ENCODE measurements at places on chromosomes 13 and 19.

DNA sequence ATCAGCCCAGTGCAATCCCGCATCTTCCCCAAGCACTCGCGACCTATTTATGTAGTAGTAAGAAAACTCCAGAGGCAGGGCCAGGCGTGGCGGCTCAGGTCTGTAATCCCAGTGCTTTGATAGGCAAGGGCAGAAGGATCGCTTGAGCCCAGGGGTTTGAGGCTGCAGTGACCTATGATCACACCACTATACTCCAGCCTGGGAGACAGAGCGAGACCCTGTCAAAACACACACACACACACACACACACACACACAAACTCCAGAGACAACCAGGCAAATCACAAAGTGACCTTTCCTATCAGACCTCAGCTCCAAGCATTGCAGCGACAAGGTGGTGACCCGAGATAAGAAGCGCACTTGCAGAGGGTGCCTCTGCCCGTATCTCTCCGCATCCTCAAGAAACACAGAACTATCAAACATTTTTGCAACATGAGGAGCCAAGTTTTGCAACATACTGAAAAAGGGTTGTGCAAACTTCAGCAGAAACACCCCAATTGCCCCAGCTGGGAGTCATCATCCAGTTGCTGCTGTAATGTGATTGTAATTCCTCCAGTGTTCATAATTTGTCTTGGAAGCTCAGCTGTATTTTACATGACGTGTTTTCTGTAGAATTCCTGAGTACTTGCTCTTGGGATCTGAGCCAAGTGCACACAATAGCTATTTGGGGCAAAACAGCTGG, 8.7 kb upstream of the KLF2 start:
- no peak for ATAC-seq

- peak; percentile 88 for ATAC-seq
These were observed at the start of gene ZFP30 for GRCh38 chr19:37655301-37655688. ZFP30 (minus strand) TSS chr19:37655465; CDS start chr19:37647822, 7,643 bp downstream.

- ATAC-seq = peak; percentile 100
These were observed 220.9 kb downstream of the FOXO1 start for GRCh38 chr13:40445557-40445990.

DNA sequence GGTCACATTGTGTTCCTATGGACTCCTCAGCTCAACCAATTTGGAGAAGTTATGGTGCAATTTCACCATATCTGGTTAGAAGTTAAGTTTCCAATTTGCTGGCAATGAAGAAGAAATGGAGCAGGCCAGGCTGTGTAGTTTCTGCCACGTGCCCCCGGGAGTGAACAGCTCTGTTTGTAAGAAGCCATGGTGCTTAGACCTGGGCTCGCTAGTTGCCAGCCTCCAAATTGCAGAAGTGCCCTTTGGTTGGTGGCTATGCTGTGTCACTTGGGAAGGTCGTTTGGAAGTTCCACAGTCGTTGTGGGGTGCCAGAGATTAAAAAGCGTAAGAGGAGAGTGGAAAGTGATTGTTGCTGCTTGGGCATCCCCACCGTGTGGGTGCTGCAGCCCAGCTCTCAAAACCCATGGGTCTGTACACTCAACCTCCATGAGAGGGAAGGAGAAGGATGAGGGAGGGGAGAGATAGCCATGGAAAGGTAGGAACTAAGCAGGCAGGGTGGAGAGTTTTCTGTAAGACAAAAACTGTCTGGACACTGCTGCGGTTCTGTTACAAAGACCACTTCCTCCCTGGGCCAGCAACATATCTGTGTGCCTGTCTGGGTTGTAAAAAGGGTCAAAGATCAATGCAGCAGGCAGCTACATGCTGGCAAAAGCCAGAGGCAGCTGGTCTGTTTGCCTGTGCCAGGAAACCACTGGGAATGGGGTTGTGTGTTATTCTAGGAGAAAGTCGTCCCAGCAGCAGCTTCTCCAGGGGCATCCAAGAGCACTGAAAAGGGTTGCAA, 10.8 kb downstream of the ALOX5AP start:
- ATAC-seq = no peak

- no peak for ATAC-seq
These were observed 22.0 kb downstream of the SIN3B start for GRCh38 chr19:16851031-16851712.

- no peak for ATAC-seq
These were observed 37.8 kb upstream of the POP4 start for GRCh38 chr19:29568036-29569025.

DNA sequence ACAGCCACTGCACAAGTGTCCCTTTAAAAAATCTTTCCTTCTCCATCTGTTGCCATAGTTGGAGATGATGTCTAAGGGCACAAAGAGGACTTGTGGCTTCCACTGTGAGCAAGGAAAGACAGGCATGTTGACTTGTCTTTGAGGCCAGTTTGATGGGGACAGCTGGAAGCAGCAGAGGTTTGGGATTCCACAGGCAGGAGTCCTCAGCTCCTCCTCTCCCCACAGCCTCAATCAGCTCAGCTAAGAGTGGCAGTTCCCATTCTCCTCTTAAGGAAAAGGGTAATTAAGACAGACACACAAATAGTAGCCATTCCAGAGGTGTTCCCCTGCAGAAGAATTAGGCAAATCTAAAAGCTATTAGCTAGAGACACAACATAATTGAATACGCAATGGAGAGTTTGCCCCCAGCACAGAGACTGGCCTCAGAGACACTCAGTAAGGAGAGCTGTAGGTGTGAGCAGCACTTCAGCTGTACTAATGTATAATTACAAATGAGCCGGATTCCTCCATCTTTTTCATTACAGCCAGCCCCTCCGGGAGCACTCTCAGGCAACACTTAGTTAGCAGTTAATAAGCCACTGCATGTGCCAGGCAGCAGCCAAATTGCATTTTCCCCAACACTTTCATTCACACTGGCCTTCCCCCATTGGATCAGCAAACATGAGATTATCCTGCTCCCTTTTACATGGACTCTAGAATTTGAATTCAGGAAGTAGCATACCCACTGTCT, 434.0 kb downstream of the FOXO1 start:
- ATAC-seq = no peak

GRCh38 chr19:31074199-31075125, 274.8 kb downstream of the TSHZ3 start:
- no peak for ATAC-seq

GRCh38 chr13:23760000-23760399, 129.2 kb downstream of the MIPEP start:
- ATAC-seq = no peak

GRCh38 chr13:78608252-78608687, 4.9 kb upstream of the POU4F1 start:
- no peak for ATAC-seq

DNA sequence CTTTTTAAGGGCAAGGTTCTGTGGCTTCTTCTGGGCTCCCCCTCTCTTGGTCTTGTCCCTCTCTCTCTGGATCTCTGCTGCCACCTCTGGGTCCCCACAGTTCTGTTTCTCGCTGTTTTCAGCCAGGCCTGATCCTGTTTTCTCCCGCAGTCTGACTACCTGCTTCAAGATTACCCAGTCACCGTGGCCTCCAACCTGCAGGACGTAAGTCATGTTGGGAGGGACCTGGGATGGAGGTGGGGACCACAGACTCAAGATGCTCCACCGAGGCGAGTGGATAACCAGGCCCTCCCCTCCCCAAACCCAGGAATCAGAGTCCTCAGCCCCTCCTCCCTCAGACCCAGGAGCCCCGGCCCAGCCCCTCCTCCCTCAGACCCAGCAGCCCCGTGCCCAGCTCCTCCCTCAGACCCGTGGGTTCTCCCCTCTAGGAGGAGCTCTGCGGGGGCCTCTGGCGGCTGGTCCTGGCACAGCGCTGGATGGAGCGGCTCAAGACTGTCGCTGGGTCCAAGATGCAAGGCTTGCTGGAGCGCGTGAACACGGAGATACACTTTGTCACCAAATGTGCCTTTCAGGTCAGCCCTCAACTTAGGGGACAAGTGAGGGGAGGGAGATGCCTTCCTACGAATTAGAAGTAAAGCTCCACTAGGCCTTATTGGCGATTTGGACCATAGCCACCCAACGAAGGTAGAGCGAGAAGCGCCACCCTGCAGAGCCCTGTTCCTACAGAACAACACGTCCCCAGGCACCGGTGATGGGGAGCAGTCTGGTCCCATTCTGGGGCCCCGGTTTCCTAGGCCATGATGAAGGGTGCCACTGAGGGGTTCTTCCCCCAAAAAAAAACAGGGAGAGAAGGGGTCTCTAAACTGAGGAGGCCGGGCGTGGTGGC, 2.2 kb downstream of the FLT3LG start:
- no peak for ATAC-seq

- no peak for ATAC-seq
These were observed 440.8 kb downstream of the TDRD3 start for GRCh38 chr13:60837806-60838205.

- no peak for ATAC-seq
These were observed 28.2 kb upstream of the GPI start for GRCh38 chr19:34336781-34337271.

DNA sequence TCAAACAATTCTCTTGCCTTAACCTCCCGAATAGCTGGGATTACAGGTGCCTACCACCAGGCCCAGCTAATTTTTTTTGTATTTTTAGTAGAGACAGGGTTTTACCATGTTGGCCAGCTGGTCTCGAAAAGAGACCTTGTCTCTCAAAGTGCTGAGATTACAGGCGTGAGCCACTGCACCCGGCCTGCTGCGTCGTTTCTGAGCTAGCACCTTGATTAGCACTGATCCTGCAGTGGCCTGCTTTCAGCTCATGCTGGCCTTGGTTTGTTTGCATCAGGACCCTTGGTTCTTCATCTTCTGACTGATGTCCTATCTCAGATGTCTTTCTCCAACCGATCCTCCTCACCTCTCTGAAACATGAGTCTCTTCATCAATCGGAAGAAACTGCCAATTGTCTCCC, 4.9 kb upstream of the TFDP1 start:
- no peak for ATAC-seq

DNA sequence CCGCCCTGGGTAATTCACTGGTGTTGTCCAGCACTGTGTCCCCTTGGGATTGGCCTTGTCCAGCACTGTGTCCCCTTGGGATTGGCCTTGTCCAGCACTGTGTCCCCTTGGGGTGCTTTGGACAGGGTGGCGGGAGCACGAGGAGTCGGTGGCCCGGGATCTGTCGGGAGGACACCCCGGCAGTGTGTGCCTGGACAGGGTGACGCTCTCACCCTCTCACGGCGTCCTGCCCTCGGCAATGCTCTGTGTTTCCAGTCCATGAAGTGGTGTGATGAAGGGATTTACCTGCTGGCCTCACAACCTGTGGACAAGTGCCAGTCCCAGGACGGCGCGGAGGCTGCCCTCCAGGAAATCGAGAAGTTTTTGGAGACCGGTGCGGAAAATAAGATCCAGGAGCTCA, 29.9 kb upstream of the F7 start:
- ATAC-seq = peak; percentile 21

DNA sequence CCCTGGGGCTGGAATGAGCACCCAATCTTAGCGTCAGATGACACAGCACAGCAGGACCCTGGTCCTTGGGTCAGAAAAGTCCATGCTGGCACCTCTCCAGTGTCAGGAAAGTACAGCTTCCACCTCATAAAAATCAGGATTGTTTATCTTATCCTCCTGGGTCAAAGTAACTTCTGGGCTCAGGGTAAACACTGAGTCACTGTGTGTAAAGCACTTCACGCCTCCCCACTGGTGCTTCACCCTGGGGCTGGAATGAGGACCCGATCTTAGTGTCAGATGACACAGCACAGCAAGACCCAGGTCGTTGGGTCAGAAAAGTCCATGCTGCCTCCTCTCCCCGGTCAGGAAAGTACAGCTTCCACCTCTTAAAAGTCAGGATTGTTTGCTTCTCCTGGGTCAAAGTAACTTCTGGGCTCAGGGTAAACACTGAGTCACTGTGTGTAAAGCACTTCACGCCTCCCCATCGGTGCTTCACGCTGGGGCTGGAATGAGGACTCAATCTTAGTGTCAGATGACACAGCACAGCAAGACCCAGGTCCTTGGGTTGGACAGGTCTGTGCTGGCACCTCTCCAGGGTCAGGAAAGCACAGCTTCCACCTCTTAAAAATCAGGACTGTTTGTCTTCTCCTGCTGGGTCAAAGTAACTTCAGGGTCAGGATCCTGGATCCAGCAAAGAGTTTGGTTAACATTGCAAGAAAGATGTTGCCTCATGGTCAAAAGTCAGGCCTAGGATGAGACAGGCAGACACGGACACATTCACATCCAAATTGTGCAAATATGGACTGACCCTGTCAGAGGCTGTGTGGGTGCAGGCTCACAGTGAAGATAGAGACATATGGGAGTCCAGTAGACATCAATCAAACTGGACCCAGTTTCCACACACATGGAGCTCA, 39.2 kb upstream of the CYP2A7 start:
- ATAC-seq = no peak

DNA sequence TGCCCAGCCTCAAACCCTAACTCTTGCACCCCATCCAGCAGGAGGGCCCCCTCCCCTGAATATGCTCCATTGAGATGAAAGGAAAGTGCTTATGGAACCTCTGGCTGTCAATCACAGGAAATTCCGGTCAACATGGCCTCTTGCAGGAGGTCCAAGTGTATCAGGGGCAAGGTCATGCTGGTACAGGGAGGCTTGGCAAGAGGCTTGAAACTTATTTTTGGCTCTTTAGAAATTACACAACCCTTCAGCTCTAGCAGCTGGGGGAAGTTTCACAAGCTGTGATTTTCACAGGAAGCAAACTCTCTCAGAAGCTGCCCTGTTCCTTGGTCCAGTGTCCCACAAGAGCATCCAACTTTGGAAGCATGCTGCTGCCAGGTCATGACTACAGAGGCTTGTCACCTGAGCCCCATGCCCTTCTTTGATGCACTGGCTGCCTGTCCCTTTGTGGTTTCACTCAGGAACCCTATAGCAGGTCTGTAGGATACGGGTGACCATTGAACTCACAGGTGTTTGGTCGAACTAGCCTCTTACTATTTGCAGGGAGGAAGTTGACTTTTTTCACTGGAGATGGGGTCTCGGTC, 8.4 kb downstream of the ASF1B start:
- ATAC-seq = no peak

DNA sequence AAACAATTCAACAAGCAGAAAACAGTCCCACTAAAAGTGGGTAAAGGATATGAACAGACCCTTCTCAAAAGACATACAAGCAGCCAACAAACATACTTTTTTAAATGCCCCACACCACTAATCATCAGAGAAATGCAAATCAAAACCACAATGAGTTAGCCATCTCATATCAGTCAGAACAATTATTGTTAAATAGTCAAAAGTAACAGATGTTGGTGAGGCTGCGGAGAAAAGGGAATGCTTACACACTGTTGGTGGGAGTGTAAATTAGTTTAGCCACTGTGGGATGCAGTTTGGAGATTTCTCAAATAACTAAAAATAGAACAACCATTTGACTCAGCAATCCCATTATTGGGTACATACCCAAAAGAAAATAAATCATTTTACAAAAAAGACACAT, 8.7 kb downstream of the ZNF529 start:
- ATAC-seq = no peak

GRCh38 chr19:53844849-53845246, 20.7 kb upstream of the NLRP12 start:
- ATAC-seq = no peak

- no peak for ATAC-seq
These were observed 100.2 kb upstream of the MBNL2 start for GRCh38 chr13:97121894-97122293.

GRCh38 chr13:109974354-109974753, 188.0 kb upstream of the IRS2 start:
- no peak for ATAC-seq
